Activated naive CD4-positive, alpha-beta T cell (primary cell): ENCODE measurements at places on chromosomes 11 and 22.

DNA sequence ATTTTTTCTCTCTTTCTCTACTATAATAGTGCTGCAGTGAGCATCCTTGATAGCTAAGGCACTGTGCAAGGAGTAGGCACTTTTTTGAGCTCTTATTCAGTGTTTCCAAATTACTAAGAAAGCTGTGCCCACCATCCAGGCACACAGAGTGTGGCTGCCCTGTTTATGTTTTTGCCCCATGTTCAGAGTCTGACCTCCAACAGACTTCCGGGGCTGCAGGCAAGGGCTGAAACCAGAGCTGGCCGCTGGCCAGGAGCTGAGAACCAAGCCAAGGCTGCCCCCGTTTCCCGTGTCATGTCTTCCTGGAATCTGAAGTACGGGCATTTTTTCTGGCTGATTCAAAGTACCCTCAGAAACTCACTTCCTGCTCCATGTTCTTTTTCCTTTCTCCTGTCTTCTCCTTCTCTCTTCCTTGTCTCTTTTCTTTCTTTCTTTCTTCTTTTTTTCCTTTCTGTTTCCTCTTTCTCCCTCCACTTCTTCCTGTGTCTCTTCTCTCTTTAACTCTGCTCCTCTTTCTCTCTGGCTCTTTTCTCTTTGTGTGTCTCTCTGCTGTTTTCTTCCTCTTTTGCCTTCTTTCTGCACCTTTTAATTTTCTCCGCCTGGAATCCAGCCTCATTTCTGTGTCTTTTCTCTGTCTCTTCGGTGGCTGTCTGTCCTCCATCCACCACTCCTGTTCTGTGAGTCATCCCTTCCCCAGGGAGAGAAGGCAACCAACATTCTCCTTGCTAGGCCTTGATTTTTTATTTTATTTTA lies 17.0 kb upstream of the KCTD14 start:
- DNase-seq: no peak

DNA sequence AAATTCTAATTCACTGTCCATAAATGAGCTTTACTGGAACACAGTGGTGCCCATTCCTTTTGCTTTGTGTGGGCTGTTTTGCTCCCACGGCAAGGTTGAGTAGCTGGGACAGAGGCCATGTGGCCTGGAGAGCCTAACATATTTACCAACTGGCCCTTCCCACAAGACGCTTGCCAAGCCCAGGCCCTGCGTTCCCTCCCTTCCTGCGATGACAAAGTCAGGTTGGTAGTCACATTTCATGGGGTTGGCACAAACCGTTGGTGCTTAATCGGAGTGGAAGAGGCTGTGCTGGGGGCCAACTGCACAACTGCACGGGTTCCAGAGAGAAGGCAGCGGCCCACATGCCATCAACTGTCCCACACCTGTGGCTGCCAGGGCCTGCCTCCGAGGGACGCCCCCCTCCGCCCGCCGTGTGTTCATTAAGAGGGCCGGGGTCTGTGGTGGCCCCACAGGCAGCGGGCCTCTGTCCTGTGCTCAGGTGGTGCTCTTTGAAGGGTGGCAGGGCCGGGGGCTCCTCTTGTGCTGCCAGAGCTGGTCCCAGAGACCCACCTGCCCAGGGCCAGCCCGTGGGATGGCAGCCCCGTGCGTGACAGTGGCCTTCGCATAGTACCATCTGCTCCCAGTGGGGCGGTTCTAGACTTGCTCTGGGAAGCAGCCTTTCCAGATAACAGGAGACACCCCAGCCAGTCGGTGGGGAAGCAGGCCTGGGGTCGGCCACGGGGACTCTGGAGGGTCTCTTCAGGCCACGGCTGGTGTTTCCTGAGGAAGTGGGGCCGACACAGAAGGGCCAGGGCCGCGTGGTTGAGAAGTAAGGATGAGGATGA lies 81.5 kb upstream of the CLDN5 start:
- DNase-seq: no peak

GRCh38 chr22:17707526-17707925 lies 66.7 kb downstream of the BID start:
- no peak for DNase-seq

- DNase-seq: no peak
Measured at GRCh38 chr11:119747868-119748660, 19.1 kb upstream of the NECTIN1 start.

DNA sequence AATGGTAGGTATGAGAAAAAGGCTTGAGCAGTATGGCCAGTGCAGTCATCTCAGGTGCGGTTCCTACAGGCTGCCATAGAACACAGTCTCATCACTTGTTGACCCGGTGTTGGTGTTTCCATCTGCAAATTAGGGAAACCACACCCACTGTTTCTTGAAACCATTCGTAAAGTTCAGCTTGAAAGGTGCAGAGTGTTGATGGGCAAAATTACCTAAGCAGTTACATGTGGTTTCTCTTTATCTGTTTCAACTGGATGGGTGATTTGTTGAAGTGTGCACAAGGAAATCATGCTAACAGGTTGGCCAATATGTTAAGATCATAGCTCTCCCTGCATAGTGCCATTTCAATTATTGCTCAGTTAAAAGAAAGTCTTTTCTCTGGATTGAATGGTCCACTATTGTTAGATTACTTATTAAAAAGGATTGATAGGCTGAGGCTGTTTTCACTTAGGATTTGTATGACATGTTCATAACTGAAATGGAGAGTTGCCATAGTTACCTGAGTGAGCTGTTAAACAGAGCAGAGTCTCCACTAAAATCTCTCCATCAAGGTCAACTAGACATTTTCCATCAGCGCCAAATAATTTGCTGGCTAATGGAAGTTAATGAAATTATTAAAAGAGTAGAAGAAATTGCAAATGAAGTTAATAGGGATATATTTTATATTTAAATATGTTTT lies 203.1 kb upstream of the MTMR2 start:
- no peak for DNase-seq

GRCh38 chr11:2976294-2977063 lies 15.7 kb downstream of the NAP1L4 start:
- no peak for DNase-seq

GRCh38 chr22:46788441-46789172 lies 26.2 kb downstream of the TBC1D22A start:
- DNase-seq: no peak

DNA sequence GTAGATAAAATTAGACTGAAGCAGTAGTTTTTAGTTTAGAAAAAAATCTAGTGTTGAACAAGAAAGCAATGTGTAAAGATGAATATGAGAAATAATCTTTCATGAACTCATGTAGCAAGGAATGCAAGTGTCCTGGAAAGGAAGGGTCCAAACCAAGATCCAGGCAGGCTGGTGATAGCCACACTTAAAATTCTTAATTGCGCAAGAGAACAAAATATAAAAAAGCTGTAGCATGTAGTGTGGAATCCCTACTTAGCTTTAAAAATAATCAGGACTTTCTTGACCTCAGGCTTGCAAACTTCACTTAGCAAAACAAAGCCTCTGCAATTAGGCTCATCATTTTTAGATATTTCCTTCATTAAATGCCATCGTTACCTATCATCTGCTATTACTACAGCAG lies 2186.1 kb upstream of the RAG2 start:
- DNase-seq: no peak

- DNase-seq: no peak
Measured at GRCh38 chr22:49561338-49561737, 266.3 kb downstream of the BRD1 start.

GRCh38 chr11:122746050-122746478 lies 90.5 kb downstream of the UBASH3B start:
- no peak for DNase-seq
